ENCODE measurements at places on chromosomes 5 and 9.
A peak's percentile ranks its signal among the peaks of the same experiment; 100 is the strongest.

DNA sequence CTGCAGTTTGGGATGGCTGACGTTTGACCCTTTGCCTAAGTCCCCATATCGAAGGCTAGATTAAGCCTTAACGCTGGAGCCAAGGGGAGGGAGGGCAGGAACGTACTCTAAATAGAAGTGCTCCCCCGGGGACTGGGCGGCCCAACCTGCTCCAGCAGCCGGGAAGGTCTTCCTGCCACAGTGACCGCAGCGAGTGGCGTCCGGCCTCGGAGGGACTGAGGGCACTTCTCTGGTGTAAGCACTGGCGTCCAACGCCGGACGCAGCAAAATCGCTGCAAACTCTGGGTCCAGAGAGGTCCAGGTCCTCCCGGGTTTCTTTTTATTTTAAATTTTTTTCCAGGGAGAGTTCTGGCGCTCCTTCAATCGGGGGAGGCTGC, 505 bp upstream of the ACER2 start:
- peak; percentile 71 for DNase-seq

- DNase-seq = no peak
Measured at GRCh38 chr9:134065612-134066419, 2.0 kb downstream of the BRD3 start.

DNA sequence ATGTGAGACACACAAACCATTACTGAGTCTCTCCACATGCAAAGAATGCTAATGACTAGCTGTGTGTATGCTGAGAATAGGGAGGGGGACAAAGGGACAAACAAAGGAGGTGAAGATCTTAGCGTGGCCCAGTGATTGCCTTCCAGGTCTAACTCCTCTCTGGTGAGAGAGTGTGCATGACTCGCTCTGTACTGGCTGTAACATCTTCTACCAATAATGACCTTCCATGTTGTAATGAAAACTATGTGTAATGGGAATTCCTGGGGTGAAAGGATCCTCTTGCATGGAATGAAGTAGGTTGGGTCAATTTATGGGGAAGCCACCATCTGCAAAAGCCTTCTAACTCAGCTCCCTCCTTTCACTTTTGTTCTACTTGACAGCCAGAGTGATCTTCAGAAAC, 24.4 kb upstream of the GPR151 start:
- no peak for DNase-seq

DNA sequence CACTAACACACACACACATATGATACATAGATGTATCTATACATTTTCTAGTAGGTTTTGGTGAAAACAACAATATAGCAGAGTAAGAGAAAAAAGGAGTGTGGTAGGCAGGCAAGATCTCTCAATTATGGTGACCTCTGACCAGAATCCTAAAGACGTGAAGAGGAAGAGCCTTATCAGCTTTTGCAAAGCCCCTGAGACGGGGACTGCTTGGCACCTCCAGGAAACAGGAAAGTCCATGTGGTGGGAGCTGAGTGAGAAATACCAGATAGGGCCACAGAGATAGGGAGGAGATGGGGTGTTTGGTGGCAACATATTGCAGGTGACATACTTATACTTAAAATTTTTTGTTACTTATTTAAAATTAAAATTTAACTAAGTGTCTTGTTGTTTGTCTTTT, 39.9 kb upstream of the CTXN3 start:
- DNase-seq = no peak

DNA sequence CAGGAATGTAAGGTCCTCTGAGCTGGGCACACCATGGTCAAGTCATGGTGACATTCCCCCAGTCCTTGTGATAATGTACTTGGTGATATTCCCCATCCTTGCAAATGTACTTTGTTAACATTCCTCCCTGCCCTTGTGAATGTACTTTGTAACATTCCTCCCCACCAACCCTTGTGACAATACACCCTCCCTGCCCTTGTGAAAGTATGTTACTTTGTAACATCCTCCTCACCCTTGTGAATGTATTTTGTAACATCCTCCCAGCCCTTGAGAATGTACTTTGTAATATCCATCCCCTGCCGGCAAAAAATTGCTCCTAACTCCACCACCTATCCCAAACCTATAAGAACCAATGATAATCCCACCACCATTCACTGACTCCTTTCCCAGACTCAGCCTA, 53.3 kb downstream of the RAPGEF6 start:
- no peak for DNase-seq

GRCh38 chr9:976943-977837, 735 bp downstream of the DMRT3 start:
- no peak for DNase-seq

DNA sequence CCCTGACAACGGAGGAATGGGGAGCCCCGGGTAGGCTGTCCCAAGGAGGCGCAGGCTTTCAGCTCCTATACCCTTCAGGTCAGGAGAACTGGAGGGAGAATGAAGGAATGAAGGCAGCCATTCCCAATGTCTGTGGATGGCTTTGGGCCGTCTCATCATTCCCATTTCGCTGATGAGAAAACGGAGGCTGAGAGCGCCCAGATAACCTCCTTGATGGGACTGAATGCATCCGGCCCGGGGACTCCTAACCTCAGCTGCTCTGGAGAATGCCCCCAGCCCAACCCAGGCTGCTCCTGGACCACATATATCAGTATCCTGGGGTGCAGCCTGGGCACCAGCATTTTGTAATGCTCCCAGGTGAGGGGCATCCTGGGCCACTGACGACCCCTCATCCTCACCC, 52.6 kb upstream of the RNU6ATAC start:
- DNase-seq = no peak

DNA sequence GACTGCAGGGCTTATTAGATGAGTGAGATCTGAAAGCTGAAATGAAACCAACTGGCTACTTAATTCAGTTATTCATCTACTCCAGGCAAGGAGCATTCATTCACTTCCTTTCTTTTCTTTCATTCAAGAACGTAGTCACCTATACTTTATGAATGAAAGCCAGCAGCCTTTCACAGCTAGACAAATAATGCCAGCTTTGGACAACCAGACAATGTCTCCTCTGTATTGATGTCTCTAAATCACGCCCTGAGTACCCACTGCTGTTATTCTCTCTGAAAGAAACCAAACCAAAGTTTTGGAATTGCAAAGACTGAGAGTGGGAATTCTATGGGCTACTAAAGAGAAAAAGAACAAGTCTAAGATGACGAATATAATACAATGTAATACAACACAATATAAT, 121.2 kb upstream of the PTPN3 start:
- no peak for DNase-seq

Data from left ventricle myocardium inferior (tissue), 1 donor.